ENCODE measurements at places on chromosomes 2 and 18. TPM values are rescaled to one million over a fixed set of nuclear protein-coding genes. Genes with fewer than 3 reads are reported as not detected.

GRCh38 chr2:214139630-214140284 lies 271.1 kb upstream of the VWC2L start:
- no peak for DNase-seq

LRATD1 gene
- total RNA-seq, result 0.82 TPM

LYG1 gene
- total RNA-seq, result 0.44 TPM

GRCh38 chr2:113863144-113863543 lies 26.7 kb upstream of the ACTR3 start:
- DNase-seq, result no peak

- no peak for DNase-seq
Measured at GRCh38 chr2:175152242-175152641, 15.8 kb downstream of the ATF2 start.

DNA sequence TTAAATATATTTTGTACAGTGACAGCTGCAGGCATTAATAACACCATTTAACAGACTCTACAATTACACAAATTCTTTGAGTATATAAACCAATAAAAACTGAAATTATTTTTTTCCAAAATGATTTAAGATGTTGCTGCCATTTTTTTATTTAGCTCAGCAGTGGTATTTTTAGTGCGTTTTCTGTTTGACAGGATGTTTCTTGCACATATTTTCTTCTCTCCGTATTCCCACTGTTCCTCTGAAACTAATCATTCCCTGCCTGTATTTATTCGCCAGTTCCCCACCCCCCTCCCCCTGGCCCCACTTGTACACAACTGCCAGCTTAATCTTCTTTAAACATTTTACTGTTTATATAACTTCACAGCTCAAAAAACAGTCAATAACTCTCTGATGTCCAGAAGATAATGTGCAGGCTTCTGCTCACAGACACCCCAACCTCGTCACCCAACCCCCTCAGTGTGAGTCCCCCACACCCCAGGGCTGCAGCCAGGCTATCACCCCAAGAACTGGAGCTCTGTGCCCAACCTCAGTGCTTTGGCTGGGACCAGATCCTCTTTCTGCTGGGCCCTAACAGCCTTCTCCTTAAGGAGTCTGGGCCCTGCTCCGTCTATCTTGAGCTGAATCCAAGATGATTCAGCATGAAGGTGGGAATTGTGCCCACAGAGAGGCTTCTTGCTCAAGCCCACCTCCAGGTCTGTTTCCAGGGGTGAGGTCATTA lies 41.6 kb upstream of the MAP4K4 start:
- no peak for DNase-seq

- DNase-seq, result no peak
Measured at GRCh38 chr2:43288417-43289305, 62.3 kb upstream of the ZFP36L2 start.

- DNase-seq, result no peak
Measured at GRCh38 chr2:9675415-9676351, 44.9 kb upstream of the YWHAQ start.

EMX1 gene
- not detected for total RNA-seq

GLI2 gene
- 0.71 TPM for total RNA-seq

LCT gene
- 0.02 TPM for total RNA-seq

DNA sequence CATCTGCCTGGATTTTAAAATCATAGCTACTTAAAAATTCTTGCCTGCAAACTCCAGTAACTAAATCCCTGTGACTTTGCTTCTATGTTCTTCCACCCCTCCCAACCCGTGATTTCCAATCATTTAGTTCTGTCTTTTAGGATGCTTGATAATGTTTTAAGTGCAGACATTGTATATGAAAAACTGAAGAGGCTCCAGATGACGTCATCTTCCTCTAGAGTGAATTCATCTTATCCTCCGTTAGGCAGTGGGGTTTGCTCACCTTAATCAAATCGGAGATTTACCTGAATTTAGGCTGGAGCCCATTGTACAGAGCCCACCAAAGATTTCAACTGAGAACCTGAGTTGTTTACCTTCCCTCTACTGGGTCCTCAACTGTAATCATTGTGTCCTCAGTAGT lies 10.9 kb downstream of the FBXO48 start:
- no peak for DNase-seq

DNA sequence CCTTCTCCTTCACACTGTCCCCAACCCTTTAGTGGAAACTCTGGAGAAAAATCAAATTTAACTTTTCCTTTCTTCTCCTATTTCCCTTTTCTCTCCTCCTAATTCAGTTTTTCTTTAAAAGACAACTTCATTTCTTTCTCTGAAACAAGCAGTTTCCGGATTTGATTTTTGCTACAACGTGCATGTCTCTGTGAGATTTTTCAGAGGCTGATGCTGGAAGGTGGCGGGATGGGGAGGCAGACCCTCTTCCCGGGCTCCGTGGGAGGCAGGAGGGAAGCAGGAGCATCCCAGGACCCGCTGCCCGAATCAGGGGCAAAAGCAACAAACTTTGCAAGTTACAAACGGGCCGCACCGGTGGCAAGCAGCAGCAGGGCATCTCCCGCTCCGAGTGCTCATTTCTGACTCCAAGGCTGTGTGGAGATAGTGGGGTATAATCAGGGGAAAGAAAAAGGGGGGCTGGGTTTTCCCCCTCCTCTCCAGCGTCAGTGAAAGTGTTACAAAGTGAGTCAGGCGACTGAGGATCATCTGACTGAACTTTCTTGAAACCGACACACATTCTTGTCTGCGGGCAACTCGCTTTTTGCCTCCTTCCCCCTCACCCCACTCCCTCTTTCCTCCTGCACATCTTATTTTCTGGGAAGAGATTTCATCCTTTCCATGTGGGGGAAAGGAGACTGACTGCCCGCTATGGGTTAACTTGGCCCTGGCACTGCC lies 6.4 kb downstream of the ZEB2 start:
- peak; percentile 18 for DNase-seq

- DNase-seq, result no peak
Measured at GRCh38 chr2:190323406-190323805, 3.8 kb upstream of the HIBCH start.

GRCh38 chr2:84823788-84824187 lies 57.1 kb downstream of the TRABD2A start:
- DNase-seq, result no peak

ITGB1BP1 gene
- total RNA-seq, result 85.9 TPM

CKAP2L gene
- not detected for total RNA-seq

- no peak for DNase-seq
Measured at GRCh38 chr2:112542984-112543661, 858 bp downstream of the POLR1B start.

GRCh38 chr2:854460-854859 lies 96.2 kb upstream of the SNTG2 start:
- no peak for DNase-seq

UGT1A3 gene
- not detected for total RNA-seq

HDLBP gene
- total RNA-seq, result 499 TPM

DNA sequence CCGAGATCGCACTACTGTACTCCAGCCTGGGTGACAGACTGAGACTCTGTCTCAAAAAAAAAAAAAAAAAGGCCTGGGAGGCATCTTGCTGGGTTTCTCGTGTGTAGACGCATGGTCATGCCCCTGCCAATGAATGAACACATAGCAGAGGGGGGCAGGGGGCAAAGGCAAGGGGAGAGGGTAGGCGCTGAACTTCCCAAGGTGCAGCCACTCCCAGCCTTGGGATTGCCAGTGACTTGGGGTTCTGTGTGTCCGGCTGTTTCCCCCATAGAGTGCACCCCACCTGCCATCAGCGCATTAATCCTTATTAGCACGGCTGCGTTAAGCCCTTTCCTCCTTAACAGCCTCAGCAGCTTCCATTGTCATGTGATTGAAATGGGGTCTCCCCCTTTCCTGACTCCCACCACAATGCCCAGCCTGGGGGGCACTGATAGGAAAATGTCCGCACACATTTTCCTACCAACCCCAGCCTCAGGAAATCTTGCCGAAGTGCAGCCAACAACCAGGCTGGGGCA lies 225.8 kb downstream of the CELF4 start:
- DNase-seq, result no peak

KIAA2012 gene
- not detected for total RNA-seq

CDH19 gene
- total RNA-seq, result 0.25 TPM

GRCh38 chr2:165268754-165269153 lies 29.5 kb downstream of the SCN2A start:
- DNase-seq, result no peak

DNA sequence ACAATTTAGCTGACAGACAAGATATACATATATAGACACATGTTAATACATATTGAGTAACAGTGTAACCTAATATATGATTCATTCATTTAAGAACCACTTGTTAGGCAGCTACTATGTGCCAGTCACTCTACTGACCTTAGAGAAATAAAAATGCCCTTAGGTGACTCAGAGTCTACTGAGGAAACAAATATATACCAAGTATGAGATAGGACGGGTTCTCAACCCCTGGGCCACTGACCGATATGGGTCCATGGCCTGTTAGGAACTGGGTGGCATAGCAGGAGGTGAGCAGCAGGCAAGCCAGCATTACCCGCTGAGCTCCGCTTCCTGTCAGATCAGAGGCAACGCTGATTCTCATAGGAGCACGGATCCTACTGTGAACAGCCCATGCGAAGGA lies 14.8 kb downstream of the STRN start:
- DNase-seq, result no peak

GRCh38 chr18:79361766-79362522 lies 33.8 kb upstream of the NFATC1 start:
- DNase-seq, result no peak

PJVK gene
- 1.2 TPM for total RNA-seq

DNA sequence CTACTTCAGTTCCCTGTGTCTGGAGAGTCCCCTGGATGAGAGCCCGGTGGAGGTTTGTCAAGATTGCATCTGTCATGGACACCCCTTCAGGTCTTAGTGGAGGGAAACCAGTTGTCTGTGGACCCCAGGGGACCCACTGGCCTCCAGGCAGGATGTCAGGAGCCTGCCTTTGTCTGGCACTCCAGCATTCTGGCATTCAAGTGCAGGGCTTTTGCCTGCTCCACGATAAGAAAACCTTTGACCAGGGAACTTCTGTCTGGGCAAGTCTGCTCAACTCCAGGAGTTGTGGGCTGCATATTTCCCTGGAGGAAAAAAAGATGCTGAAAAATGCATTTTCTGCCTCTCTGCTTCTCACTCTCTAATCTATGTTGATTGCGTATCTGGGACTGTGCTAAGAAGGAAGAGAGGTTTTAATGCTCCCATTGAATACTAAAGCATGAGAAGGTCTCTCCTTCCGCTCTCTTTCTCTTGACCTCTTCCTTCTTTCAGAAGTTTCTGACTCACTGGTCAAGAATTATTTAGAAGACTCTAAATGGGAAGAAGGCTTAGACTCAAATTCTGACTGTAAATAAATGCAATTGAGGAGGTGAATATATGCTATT lies 104.5 kb downstream of the MMADHC start:
- no peak for DNase-seq

CD207 gene
- 0.49 TPM for total RNA-seq

DNA sequence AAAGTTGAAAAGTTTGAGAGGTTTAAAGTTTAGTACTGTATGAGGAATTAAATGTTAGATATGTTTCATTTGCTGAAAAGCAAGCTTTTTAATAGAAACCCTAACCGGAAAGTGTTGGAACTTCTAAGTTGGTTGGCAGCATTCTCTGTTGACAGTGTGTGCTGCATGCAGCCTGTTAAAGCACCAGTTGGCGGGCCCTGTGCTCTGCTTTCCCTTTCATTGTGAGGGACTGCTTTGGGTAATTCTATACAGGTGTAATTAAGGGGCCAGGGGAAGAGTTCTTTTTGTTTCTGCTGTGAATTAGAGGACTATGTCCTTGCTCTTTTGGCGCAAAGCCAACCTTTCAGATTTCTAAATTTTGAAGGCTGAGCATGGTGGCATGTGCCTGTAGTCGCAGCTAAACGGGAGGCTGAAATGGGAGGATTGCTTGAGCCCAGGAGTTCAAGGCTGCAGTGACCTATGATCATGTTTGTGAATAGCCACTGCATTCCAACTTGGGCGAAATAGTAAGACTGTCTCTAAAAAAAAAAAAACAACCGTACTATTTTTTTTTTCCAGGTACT lies 20.1 kb downstream of the PLEKHB2 start:
- DNase-seq, result no peak

- peak; percentile 84 for DNase-seq
Measured at GRCh38 chr2:112259509-112260294, 4.9 kb upstream of the ZC3H8 start.

STK39 gene
- total RNA-seq, result 2.3 TPM

DNA sequence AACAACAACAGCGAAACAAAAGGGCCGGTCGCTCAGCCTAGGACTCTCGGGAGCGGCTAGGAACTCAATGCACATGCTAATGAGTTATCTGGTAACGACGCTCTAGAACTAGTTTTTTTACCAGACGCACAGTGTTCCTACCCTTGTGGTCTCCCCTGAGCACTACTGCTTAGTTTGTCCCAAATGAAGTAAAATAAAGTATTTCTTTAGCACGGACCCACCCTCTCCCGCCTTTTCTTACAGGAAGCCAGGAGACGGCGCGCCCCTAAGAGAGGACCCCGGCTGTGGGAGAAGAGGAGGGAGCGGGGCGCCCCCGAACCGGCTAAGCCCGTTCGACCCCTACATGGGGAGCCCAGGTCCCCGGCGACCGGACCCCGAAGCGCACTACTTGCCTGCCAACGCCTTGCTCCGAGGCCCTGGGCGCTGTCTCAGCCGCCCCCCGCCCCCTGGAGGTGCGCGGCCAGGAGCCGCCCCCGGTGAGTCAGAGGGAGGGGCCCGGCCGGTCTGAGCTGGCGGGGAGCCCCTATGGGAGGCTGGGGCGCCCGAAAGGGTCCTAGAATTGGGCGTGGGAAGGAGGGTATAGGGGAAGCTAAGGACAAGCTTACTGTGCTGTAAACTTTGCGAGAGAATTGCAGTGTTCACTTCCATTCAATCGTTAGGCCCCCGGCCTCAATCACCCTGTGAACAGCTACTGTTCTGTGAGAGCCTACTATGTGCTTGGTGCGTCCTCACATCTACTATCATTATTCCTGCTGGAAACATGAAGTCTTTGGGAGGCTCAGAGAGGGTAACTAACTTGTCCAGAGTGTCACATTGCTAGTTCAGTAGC lies 3.6 kb upstream of the CAPG start:
- DNase-seq, result no peak

GRCh38 chr2:234999740-235000425 lies 48.1 kb downstream of the SH3BP4 start:
- peak; percentile 9 for DNase-seq

PAX3 gene
- 19.3 TPM for total RNA-seq

SCG2 gene
- not detected for total RNA-seq

EN1 gene
- total RNA-seq, result 1.1 TPM

DNA sequence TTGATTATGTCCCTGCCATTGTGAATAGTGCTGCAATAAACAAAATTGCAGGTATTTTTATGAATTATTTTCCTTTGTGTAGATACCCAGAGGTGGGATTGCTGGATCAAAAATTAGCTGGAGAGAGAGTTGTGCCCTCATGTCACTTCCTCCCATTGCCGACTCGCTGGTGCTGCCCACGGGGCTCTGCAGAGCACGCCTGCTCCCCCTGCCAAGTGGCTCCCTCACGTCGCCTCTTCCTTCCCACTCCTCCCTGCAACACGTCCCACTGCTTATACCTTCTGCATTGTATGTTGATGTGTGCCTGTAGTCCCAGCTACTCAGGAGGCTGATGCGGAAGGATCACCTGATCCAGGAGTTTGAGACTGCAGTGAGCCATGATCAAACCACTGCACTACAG lies 28.1 kb downstream of the PRELID3A start:
- DNase-seq, result no peak
